ENCODE measurements at places on chromosomes 3 and 15.

DNA sequence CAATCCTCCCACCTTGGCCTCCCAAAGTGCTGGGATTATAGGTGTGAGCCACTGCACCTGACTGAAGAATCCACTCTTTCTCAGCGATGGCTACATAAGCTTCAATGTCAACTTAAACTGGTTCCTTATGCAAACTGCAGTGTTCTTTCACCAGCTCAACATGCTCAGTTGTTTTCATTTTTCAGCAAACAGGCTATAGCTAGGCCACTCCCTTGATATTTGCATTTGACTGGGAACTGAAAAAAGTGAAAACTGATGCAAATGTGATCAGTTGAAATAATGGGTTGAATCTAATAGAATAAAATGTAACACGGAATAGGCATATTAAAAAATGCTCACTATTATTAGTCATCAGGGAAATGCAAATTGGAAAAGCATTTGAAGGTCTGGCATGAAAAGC, 74.2 kb upstream of the GCNT3 start:
- DNase-seq = no peak

DNA sequence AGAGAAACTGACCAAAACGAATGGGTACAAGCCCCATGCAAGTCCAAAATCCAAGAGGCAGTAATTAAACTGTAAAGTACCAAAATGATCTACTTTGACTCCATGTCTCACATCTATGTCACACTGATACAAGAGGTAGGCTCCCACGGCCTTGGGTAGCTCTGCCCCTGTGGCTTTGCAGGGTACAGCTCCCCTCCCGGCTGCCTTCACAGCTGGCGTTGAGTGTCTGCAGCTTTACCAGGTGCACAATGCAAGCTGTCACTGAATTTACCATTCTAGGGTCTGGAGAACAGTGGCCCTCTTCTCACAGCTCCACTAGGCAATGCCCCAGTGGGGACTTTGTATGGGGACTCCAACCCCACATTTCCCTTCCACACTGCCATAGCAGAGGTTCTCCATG, 308.6 kb downstream of the TBC1D5 start:
- DNase-seq = no peak

DNA sequence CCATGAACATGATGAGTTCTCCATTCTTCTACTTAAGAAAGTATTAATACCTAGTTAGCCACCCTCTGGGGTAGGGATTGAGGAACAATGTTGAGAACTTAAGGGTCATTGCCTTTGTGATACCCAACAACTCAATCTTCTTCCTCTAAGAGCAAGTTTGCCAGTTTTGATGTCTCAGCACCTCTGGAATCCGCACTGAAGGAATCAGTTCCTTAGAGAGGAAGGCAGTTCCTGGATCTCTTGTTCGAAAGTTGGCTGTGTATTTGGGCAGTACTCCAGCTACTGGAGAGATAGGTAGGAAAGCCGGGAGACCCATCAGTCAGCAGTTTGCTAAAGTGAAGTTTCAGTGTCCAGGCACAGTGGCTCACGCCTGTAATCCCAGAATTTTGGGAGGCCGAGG, 35.6 kb upstream of the MTHFS start:
- DNase-seq = no peak

DNA sequence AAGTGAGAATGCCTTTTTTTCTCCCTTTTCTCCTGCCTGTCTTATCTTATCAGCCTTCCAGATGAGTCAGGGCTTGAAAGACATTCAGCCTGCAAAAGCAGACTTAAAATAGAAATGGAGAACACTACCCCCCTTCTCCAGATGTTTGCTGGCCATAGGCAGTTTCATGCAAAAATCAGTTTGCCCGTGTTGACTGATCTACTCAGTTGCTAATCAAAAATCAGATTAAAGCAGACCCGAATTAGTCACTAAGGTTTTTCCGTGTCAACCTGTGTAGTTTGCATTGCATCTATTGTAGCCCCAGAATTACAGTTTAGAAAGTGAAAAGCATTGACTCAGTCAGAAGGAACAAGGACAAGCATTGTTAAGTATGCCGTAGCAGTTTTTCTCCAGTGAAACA, 56.2 kb downstream of the IL5RA start:
- DNase-seq = no peak

- no peak for DNase-seq
Observed at GRCh38 chr3:100634493-100635272, 25.3 kb downstream of the ADGRG7 start.

Measured in stimulated activated CD8-positive, alpha-beta memory T cell treated with anti-CD3 and anti-CD28 coated beads, Interleukin-7, amount 100 ng/mL, for 4 hours (primary cell).